Brain pericyte (primary cell): ENCODE measurements at places on chromosomes 4 and X.
A peak's percentile ranks its signal among the peaks of the same experiment; 100 is the strongest.

- DNase-seq, result no peak
These were observed 27.4 kb downstream of the CENPU start for GRCh38 chr4:184706453-184706852.

DNA sequence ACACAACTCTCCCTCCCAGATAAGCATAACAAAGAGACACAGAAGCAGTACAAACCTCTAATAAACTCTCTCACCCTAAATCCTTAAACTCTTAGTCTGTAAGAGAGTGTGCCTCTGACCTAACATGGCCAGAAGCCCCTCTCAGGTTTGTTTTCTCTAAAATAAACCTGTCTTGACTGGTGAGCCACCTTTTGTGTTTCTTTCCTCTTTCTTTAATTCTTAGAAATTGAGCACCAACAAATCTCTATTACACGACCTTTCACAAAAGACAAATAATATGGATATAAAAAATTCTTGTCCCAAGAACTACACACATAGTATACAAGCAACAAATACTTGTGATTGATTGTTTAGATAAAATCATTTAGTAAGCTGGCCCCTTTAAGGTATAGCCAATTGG is 573.7 kb downstream of the EPHA5 start:
- no peak for DNase-seq

- no peak for DNase-seq
These were observed 130.0 kb upstream of the MAP9 start for GRCh38 chr4:155506745-155507144.

GRCh38 chr4:156746111-156746510 is 225.5 kb downstream of the PDGFC start:
- no peak for DNase-seq

GRCh38 chr4:158827543-158827981 is 58.7 kb downstream of the FNIP2 start:
- DNase-seq, result no peak

GRCh38 chrX:43703211-43703791 is 47.2 kb downstream of the MAOA start:
- DNase-seq, result no peak

- no peak for DNase-seq
These were observed 3.8 kb downstream of the CXXC4 start for GRCh38 chr4:104490770-104491480.

GRCh38 chr4:84497504-84498202 is 1.4 kb downstream of the NKX6-1 start:
- DNase-seq, result no peak

DNA sequence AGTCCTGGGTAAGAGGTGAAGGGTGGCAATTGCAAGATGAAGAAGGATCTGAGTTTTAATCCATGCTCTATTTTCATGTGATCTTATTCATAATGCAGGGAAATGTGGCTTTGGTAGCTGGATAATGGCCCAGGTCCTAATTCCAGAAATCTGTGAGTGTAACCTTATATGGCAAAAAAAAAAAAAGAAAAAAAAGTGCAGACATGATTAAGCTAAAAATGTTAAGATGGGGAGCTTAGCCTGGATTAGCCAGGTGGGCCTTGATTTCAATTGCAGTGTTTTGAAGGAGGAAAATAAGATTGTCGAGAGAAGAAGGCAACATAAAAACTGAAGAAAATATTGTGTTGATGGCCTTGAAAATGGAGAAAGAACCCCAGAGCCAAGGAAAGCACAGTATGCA is 867.7 kb upstream of the HS3ST1 start:
- DNase-seq, result no peak

- DNase-seq, result no peak
These were observed 76.5 kb upstream of the ETNPPL start for GRCh38 chr4:108839333-108839732.

DNA sequence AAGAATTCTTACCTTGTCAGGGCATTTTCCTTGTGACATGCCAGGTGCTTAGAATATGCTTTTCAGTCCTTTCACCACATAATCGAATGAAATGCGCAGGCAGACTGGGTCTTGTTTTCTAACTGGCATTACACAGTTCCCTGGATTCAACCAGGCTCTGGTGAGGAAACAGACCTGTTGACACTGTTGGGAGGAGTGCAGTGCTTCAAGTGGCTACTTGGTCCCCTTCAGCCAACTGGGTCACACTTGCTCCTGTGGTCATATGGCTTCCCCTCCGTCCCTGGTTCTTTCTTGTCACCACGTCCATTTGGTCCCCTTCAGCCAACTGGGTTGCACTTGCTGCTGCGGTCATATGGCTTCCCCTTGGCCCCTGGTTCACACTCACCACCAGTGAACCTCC is 9.7 kb downstream of the SMIM20 start:
- DNase-seq, result no peak

DNA sequence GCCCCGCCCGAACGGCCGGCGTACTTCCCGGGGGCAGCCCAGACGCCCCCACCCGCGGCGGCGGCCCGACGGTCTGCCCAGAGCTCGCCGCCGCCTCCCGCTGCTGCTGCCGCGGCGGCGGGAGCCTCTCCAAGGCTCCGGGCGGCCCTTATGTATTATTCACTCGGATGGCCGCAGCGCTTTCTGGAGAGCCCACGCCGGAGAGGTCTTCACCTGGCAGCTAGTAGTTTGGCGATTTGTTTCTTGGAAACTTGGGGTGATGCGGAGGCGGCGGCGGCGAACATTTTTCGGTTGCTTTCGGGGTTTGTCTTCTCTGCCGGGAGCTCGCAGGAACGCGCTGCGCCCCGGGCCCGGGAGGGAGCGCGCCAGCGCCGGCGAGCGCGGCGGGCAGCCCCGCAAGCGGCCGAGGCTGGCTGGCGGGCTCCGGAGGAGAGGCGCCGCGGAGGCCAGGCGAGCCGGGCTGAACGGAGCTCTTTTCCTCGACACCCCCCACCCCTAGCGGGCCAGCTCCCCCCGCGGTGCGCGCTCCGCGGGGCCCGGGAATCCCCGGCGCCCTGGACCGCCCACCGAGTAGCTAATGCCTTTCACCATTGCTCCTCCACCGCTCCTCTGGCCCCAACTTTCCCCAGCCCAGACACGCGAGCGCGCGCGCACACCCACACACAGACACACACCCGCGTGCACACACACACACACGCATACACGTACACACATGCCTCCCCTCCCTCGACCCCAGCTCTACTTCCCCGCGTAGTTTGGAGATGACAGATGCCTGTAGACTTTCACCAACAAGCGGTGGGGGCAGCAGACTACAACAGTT is 113.5 kb downstream of the DHX15 start:
- DNase-seq, result no peak

GRCh38 chr4:187166886-187167512 is 443.3 kb upstream of the FAT1 start:
- no peak for DNase-seq

- no peak for DNase-seq
These were observed 131.0 kb upstream of the SLC34A2 start for GRCh38 chr4:25524663-25525062.

DNA sequence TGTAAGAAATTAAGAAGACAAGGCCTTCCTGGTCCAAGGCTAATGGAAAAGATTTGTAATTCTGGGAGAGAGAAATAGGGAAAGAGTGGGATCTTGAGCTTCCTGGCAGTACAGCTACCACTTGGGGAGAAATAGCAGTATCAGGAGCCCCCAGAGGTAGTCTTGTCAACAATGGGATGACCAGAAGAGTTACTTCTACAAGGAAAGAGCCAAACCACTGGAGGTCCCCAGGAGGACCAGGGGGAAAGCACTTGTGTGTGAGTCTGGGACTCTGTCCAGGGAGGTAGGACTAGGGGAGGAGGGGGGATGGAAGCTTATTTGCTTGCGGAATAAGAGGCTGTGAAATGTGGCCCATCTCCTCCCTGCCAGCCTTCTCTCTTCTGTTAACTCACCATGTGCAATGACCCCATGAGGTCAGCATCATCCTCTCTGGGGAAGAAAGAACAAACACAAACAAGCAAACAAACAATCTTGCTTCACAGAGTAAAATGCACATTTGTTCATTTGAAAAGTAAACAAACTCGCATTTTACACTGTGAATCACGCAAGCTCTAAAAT is 160.1 kb downstream of the STK32B start:
- DNase-seq, result no peak

DNA sequence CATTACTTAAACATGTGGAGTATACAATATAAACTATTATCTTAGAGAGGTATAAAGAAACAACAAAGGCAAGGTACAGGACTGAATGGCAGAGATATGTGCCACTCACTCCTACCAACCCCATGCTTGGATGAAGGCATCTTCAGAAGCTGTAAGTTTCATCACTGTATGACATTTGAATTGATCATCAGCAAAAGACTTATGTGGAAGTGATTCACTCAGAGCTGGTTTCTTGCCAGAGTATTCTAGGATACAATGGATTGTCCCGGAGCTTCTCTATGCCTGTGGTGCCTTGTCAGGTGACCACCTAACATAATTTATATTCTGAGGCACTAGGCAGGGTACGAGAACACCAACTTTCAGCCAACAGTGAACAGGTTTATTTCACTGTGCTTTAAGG is 392.2 kb downstream of the PPP1R2C start:
- DNase-seq, result no peak

- peak; percentile 67 for DNase-seq
These were observed 41.8 kb downstream of the FNIP2 start for GRCh38 chr4:158810487-158811215.

DNA sequence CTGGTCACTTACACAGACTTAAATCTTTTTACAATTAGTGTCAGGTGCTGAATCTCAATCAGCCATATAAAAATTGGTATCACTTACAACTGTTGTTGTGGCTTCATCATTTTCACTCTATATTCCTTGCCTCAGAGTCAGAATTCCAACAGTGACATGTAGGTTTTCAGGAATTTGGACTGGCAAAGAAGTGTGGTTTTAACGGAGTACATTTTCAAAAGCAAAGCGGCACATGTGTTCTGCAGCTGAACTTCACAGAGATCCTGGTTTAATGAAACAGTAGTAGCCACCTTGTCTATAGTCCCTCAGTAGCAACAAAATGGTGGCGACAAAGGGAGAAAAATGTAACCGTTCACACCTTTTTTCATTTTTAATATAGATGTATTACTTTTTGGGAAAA is 486.6 kb downstream of the FAT4 start:
- no peak for DNase-seq

GRCh38 chr4:74118600-74119338 is 19.8 kb upstream of the CXCL2 start:
- no peak for DNase-seq

- DNase-seq, result no peak
These were observed 48.4 kb downstream of the RWDD4 start for GRCh38 chr4:183610613-183611012.

GRCh38 chr4:72666910-72667309 is 97.9 kb upstream of the ADAMTS3 start:
- no peak for DNase-seq

GRCh38 chrX:150731795-150732194 is 38.6 kb downstream of the MTMR1 start:
- DNase-seq, result no peak

- DNase-seq, result no peak
These were observed 82.8 kb upstream of the CTSO start for GRCh38 chr4:156036496-156036895.

DNA sequence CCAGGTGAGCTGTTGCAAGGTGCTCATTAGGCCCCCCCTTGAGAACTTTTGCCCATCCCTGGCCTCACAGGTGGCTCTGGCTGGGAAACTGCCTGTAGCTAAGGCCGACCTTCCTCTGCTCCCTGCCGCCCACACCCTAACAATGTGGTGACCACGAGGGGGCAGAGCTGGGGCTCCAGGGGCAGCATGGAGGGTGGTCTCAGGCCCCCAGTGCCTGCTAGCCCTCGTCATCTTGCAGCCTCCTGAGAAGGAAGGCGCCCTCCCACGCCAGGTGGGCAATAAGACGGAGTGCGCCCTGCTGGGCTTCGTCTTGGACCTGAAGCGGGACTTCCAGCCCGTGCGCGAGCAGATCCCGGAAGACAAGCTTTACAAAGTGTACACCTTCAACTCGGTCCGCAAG is 32.4 kb downstream of the ATP2B3 start:
- DNase-seq, result no peak

- DNase-seq, result no peak
These were observed 655.0 kb downstream of the RPA4 start for GRCh38 chrX:97538745-97539144.

DNA sequence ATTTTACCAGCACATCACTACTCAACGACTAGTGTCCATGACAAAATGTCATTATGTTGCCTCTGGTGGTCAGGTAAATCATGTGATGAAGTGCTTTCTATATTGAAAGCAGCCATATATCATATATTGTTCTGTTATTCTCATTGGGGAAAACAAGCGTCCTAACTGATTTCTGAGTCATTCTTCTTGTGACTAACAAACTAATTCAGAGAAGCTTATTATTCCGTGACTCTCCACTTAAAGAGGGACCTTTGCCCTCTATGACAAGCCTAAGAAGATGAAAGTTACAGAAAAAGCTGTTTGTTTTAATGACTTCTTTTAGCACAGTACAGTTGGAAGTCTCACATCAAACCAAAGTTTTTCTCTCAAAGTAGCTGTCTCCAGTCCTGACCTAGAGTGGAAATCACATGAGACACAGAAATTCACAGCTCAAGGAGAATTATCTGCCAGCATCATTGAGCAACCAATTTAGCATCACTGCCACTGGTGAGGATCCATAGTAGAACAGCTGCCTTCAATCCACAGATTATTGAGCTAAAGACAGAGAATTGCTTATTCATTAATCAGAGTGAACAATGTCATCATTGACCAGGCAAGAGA is 36.4 kb downstream of the ASB9 start:
- DNase-seq, result no peak

DNA sequence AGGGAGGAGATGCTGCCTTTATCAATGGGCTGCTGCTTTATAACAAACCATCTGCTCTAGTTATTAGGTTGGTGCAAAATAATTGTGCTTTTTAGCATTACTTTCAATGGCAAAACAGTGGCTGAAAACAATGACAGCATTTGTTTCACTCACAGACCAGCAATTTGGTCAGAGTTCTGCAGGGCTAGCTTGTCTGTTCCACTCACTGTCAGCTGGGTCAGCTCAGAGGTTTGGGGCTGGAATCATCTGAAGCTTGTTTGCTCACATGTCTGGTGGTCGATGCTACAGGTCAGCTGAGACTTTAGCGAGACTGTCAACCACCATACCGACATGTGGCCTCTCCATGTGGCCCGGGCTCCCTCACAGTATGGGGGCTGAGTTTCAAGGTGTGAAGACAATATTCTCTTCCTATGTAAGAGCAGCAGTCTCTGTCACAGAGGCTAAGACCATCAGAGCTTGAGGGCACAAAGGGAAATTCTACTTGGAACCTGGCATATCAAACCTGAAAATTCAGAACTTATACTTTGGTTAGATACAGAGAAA is 81.3 kb upstream of the LIMCH1 start:
- DNase-seq, result no peak

DNA sequence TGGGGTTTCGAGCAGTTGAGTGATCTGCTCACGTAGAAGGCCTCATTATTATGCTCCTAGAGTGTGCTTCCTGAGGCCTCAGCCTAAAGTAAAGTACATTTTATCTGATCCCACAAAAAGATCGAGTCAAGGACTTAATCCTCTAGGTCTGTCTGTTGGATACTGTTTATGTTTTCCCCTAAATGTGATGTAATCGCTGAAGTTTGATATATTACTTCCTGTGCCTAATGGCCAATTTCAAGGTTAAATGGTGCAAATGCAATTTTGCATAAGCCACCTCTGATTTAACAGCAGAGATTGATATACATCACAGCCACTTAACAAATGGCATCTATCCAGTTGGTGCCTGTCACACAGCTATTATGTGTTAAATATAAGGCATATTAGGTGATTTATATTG is 19.4 kb upstream of the SERTM2 start:
- no peak for DNase-seq
